ENCODE measurements at places on chromosomes 6 and 20. TPM values are rescaled to one million over a fixed set of nuclear protein-coding genes. Genes with fewer than 3 reads are reported as not detected.

DNA sequence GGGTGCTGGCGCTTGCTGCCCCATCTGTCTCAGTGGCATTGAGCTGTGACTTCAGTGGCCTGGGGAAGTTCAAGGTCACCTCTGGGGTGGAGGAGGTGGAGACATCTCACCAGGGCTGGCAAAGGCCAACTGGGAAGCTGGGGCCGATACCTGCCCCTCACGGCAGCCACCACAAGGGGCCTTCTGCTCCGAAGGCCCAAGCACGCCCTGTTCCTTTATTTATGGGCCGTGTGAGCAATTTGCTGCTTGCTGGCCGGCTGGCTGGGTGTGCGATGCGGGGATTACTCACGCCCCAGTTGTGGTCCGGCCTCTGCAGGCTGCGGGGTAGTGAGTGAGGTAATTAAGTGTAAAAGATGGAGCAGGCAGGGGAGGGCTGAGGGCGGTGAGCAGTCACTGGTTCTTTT lies 13.2 kb upstream of the SCRT2 start:
- H3K4me1 ChIP-seq = no peaks in the 10 kb centered on the region
- H3K4me3 ChIP-seq = no peak overlapping the region
- H3K36me3 ChIP-seq = no peaks in the 10 kb centered on the region

DNA sequence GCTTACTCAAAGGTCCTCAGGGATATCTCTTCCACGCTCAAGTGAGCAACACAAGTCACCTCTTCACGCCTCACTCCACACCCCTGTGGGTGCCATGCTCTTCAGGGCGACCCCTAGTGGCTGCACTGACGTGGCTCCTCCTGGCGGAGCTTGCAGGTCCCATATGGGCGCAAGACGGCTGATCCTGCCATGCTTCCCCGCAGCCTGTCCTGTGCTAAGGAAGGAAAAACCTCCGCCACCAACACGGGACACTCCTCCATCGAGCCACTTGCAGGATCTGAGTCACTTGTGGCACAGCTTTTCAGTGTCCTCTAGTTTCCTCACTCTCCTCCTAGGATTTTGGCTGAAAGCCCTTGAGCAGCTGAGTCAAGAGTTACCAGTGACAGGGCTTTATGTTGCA lies 90.7 kb downstream of the KHDC1L start:
- H3K4me3 ChIP-seq = no peak overlapping the region
- no peaks in the 10 kb centered on the region for H3K27me3 ChIP-seq
- DNase-seq = no peak

The DOP1A gene
- 2.3 TPM for polyA plus RNA-seq

GRCh38 chr20:36030149-36030548 lies 61.8 kb downstream of the CNBD2 start:
- H3K4me1 ChIP-seq = no peaks in the 10 kb centered on the region
- no peak for DNase-seq
- H3K27ac ChIP-seq = no peak overlapping the region
- H3K27me3 ChIP-seq = peaks cover 1% of the 10 kb centered on the region
- H3K4me3 ChIP-seq = no peak overlapping the region
- H3K36me3 ChIP-seq = peaks cover 3% of the 10 kb centered on the region

The ZNF512B gene
- 0.63 TPM for polyA plus RNA-seq
